NCI-H2227 treated with DMSO at 0.1 percent for 48 hours (cell line): ENCODE measurements at places on chromosomes 6 and 20.

DNA sequence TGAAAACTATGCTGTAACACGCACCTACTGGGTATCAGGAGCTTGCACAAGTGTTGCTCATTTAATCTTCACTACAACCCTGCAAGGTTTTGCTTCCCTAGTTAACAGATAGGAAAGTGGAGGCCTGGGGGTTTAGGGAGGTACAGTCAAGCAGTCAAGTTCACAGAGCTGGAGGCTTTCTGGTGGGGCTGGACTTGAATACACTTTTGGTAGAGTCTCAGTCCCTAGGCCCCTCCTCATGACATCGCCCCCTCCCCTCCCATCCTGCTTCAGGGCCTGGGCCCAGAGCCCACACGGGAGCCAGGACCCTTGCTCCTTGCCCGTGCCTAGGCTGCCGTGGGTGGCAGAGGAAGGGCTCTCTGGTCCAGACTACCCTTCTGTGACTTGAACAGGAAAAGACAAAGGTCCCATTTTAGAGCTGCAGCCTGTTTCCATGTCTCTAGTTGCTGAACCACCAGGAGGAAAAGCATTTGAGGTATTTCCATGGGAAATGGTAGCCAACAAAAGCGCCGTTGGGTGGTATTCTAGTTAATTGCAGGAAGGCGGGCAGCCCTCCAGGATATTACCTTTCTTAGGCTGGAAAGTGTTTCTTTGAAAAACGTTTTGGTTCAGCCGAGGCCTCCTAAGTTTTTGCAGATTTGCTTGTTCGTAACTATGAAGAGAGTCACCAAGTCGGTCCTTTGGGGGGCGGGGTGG, 84.9 kb downstream of the CDC5L start:
- no peak for DNase-seq

DNA sequence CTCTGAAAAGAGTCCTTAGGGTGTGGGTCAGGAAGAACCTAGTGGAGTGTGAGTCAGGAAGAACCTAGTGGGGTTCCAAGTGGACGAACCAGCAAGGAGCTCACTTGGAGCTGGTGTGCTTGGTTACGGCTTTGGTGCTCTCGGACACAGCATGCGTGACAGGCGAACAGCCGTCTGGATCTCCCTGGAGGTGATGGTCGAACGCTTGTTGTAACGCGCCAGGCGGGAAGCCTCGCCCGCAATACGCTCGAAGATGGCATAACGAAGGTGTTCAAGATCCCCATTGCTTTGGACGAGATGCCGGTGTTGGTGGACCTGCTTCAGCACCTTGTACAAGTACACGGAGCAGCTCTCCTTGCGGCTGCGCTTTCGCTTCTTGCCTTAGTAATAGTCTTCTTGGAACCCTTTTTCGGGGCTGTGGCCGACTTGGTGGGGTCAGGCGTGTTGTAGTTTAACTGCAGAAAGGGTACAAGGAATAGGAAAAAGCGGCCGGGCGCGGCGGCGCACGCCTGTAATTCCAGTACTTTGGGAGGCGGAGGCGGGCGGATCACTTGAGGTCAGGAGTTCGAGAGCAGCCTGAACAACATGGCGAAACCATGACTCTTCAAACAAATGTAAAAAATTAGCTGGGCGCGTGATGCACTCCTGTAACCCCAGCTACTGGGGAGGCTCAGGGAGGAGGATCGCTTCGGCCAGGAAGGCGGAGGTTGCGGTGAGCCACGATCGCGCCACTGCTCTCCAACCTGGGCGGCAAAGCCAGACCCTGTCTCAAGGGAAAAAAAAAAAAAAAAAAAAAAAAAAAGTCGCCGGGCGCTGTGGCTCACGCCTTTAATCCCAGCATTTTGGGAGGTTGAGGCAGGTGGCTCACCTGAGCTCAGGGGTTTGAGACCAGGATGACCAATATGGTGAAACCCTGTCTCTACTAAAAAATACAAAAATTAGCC, 48.0 kb downstream of the OR2B2 start:
- DNase-seq, result no peak

DNA sequence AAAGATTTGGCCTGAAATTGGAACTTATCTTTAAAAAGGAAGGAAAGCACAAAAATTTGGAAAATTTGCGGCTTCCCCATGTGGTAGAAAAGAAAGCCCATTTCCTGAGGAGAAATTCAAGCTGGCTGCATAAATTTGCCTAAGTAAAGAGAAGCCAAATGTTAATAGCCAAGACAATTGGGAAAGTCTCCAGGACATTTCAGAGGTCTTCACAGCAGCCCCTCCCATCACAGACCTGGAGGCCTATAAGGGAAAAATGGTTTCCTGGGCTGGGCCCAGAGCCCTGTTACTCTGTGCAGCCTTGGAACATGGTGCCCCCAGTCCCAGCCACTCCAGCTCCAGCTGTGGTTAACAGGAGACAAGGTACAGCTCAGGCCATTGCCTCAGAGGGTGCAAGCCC, 736.5 kb downstream of the HACE1 start:
- no peak for DNase-seq

GRCh38 chr6:12467706-12468670, 177.8 kb downstream of the EDN1 start:
- no peak for DNase-seq

- no peak for DNase-seq
Observed at GRCh38 chr6:166395778-166396177, 13.0 kb upstream of the MPC1 start.

DNA sequence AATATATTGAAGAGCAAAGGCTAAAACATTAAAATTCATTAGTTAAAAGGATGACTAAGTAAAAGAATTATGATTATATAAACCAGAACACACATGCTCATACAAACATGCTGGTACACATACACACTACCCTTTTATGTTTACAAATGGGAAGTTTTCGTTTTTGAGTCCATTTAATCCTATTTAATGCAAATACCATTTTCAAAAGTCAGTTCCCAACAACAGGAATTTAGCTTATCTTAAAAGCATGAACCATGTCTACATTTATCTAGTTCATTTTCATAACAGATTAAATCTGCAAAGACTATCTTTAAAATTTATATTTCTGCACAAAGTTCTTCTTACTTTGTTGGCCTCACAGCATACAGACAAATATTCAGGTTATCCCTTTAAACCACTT, 42.5 kb downstream of the MAN1A1 start:
- no peak for DNase-seq

- no peak for DNase-seq
Observed at GRCh38 chr6:148064406-148065134, 278.1 kb upstream of the SASH1 start.

DNA sequence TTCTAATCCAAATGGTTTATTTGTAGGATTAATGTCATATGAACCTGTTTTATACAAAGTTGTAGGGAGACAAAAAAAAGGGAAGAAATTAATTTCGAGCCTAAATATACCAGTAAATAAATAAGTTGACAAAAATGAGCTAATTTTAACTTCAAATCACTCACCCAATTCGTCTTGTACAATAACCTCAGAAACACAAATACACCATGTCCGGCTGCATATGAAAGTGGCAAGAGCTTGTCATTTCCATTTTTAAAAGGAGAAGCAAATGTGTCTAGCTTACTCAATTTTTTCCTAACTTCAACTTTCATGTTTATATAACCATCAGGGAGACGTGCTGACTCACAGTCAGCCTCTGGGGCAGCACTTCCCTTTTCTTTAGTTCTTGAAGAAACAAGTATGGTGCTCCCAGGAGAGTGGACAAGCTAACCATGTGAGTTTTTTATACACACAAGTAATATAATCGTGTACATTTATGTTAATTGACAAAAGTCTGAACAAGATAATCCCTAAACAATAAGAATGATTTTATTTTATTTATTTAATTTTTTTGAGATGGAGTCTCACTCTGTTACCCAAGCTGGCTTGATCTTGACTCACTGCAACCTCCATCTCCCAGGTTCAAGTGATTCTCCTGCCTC, 55.5 kb upstream of the SGK1 start:
- no peak for DNase-seq

GRCh38 chr20:17443131-17443858, 87.9 kb downstream of the BFSP1 start:
- DNase-seq, result no peak

DNA sequence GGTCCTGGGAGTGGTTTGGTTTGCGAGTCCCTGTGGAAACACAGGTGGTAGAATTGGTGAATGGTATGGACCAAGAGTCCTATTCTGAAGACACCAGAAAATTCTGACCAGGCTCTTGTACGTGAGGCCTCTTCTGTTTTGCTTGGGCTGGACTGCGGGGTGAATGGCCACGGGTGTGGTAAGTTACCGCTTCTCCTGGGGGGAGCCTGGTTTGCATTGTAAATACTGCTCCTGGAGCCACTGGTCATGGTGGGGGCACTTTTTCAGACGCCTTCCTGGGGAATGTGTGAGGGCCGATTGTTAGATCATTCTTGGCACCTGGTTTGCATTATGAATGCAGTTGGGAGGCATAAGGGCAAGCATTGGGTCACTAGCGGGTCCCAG, 25.4 kb upstream of the EPB41L1 start:
- DNase-seq, result no peak

- no peak for DNase-seq
Observed at GRCh38 chr20:62537649-62538292, 62.0 kb upstream of the GATA5 start.

DNA sequence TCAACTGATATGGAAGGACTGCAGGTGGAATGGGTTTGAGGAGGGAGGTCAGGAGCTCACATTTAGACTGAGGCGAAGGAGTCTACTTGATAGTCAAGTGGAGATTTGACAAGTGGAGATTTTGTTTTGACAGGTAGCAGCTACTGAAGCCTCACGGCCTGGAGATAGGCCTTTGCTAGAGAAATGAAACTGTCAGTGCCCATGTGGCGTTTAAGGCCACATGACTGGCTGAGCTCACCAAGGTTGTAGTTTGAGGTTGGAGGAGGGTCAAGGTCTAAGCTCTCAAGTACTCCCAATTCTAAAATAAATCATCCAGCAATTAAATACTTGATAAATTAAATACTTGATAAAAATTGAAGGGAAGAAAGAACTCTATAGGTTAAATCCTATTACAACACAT, 80.1 kb upstream of the C6orf118 start:
- DNase-seq, result no peak

GRCh38 chr6:73532293-73532692, 11.5 kb upstream of the EEF1A1 start:
- no peak for DNase-seq

DNA sequence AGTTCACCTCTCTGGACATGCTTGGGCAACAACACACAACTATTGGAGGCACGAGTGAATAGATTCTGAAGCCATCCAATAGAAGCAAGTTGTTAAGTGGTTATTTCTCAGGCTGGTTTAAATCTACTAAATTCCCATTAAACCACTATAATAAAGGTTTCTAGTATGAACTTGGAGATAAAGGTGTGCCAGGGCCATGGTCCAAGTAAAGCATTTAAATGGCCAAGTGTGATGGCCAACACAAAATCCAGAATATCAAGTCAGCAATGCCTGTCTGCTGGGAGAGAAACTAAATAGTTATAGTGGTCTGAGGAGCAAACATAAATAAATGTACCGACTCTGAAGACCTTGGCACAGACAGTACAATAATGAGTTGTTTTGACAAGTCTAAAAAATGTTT, 294.3 kb upstream of the STXBP5 start:
- no peak for DNase-seq

DNA sequence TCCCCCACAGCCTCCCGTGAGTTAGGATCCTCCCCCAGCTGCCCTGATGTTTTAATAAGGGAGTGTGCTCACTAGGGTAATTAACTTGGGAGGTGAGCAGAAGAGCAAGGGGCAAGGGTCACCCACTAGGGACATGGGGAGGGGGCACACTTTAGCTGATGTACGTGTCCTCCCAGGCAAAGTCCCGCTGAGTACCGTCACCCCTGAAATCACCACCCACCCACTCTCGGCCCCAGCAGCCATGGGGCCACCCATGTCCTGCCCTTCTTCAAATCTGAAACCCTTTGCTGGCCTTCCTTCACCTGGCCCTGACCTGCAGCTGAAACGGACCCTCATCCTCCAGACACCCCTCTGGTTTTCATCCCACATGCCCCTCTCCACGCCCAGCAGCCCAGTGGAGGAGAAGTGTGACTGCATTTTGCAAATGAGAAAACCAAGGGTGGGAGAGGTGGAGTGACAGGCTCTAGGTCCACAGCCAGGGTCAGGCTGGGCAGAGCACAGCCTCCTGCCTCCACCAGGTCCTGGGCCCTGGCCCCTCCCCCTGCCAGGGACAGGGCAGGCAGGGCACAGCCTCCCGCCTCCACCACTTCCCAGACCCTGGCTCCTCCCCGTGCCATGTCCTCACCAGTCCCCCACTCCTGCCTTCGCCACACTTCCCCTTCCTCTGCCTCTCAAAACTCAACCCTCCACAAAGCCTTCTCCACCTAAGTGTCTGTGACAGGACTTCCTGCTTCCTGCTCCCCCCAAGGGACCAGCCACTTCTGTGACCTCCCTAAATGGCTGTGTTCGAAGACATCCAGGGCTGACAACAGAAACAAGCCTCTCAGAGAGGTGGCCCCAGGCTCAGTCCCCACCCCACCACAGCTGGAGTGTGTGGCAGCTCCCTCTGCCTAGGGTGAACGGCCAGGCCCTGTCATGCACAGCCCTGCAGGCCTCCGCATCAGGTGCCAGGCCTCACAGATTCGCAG, 15.1 kb downstream of the ACSS1 start:
- DNase-seq, result no peak

GRCh38 chr6:155980014-155980767, 524.6 kb upstream of the NOX3 start:
- no peak for DNase-seq

GRCh38 chr6:43940393-43941087, 170.5 kb downstream of the VEGFA start:
- no peak for DNase-seq

- no peak for DNase-seq
Observed at GRCh38 chr6:2823104-2823850, 18.4 kb downstream of the SERPINB1 start.

DNA sequence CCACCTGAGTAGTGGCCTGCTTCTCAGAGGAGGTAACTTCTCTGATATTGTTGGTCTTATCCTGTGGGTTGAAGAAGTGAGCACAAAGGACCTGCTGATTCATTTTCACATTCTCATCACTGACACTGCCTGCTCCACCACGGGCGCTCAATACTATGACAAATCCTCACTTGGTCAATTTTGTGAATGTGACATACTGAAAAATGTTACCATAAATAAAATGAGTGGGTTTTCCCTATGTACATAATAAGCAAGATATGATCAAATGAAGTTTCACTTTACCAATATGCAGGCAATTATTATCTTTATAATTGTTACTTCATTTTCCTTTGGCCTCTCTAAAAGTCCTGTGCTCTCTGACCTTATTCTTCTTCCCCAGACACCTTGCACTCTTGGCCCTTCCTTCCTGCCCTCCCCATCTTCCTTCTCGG, 71.5 kb upstream of the RIPOR2 start:
- DNase-seq, result no peak

GRCh38 chr6:162778603-162779002, 50.8 kb downstream of the PACRG start:
- DNase-seq, result no peak
